Activated T-cell treated with anti-CD3 and anti-CD28 coated beads, Interleukin-2, amount 50 U/mL, for 72 hours (primary cell): ENCODE measurements at places on chromosomes 13 and 19.
A peak's percentile ranks its signal among the peaks of the same experiment; 100 is the strongest.

GRCh38 chr19:49858088-49858985 is 7.4 kb downstream of the PTOV1 start:
- no peak for DNase-seq

DNA sequence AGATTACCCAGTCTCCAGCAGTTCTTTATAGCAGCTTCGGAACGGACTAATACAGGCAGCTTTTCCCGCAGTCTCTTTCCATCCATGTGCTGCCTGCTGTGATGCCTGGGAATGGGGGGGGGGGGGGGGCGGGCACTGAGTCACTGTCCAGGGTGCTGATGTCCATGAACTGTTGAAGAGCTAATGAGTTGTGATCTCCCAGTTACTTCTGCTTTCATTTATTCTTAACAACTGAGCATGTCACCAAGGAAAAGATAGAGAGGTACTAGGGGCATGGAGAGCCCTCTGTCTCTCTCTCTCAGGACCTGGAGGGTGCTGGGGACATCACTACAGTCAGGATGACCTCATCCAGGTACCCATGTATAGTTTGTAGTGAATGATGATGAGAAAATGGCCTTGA is 20.3 kb upstream of the CEACAM1 start:
- DNase-seq, result no peak

- peak; percentile 53 for DNase-seq
Observed at GRCh38 chr13:40116008-40116407, 460.5 kb downstream of the COG6 start.

- no peak for DNase-seq
Observed at GRCh38 chr13:19093369-19093768, 88.3 kb downstream of the TUBA3C start.

DNA sequence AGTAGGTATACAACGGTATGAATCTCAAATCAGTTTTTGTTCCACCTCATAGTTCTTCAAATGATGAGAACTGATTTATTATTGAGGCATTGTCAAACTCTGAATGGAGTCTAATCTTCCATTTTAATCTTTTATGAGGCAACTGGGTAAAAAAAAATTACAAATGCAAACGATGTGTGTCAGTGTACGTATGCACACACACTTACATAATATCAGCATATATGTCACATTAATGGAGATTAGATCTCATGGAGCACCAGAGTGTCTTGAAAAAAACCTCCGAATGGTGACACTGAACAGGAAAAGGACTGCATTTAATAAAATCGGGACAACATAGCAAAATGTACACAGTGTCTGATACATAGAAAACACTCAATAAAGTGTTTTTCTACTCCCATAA is 842.7 kb downstream of the EFNB2 start:
- no peak for DNase-seq

DNA sequence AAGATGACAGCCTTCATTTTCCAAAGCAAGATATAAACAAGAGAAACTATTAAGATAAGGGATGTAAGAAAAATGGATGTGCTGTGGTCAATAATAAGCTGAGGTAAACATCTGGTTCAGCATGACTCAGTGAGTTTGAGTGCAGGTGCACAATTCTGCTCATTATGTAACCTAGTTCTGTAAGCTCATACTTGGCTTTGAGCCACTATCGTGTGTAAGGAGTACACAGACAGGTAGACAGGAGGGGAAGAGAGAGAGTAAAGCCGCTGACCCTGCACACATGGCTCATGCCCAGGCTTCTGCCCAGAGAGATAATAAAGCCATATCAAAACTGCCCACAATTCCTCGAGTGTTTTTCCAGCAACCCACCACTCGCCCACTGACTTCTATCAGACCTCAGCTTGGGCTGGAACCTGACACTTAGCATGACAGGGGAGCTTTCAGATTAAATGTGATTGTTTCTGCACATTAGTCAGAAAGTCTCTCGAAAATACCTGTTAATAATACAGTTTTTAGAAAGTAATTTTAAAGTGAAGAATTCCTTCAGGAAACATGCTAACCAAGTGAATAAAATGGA is 51.7 kb downstream of the ZNF91 start:
- no peak for DNase-seq

- DNase-seq, result no peak
Observed at GRCh38 chr13:95801825-95802224, 124.9 kb downstream of the DNAJC3 start.

DNA sequence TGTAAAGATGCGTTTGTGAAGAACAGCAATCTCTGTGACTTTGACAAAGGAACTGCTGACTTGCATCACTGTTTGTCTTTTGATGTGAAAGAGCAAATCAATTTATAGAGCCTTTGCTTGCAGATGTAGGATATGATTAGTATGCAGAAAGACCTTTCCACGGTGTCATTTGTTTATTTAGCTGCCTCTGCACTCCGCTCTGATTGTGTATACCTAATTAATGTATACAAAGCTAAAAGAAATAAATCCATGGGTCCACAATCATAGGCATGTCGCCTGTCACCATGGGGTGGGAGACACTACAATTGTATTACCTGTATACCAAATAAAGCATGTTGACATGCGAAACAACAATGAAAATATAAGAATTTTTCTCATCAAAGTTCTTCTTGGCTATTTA is 410.7 kb downstream of the MZT1 start:
- no peak for DNase-seq

- no peak for DNase-seq
Observed at GRCh38 chr13:82571653-82572052, 1310.6 kb downstream of the SLITRK1 start.

- no peak for DNase-seq
Observed at GRCh38 chr19:57057036-57057686, 62.6 kb upstream of the USP29 start.

DNA sequence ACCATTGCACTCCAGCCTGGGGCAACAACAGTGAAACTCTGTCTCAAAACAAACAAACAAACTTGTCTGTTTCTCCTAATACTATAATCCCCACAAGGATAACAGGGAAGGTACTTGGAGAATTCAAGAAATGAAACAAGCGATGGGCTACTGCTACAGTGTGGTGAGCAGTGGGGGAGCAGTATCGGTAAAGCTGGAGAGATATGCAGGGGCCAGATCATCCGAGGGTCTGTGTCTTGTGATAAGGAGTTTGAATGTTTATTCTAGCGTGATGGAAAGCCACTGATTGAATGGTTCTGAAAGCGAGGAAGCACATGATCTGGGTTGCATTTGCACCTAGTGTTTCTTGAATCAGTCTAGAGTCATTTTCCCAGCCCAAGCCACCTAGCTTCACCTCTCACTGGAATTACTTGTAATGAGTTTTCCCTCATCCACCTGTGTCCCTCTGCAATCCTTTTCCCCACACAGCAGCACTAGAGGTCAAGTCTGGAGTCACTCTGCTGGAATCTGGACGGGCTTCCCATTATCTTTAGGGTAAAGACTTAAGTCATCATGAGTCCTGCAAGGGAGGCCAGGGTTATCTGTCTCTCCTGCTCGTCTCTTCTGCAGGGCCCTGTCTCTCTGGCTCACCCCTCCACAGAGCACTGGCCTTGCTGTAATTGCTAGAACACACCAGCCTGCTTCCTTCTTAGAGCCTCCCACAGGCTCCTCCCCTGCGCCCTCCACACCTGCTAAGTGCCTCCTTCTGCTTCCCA is 162.3 kb downstream of the KLF5 start:
- no peak for DNase-seq
